Stimulated activated CD4-positive, alpha-beta T cell treated with anti-CD3 and anti-CD28 coated beads, Interleukin-12 subunit alpha, Interleukin-12 subunit beta, amount 100 ng/mL, for 24 hours (primary cell): ENCODE measurements at places on chromosomes 7 and 10.

- no peak for DNase-seq
Observed at GRCh38 chr7:28547115-28547514, 134.8 kb downstream of the CREB5 start.

DNA sequence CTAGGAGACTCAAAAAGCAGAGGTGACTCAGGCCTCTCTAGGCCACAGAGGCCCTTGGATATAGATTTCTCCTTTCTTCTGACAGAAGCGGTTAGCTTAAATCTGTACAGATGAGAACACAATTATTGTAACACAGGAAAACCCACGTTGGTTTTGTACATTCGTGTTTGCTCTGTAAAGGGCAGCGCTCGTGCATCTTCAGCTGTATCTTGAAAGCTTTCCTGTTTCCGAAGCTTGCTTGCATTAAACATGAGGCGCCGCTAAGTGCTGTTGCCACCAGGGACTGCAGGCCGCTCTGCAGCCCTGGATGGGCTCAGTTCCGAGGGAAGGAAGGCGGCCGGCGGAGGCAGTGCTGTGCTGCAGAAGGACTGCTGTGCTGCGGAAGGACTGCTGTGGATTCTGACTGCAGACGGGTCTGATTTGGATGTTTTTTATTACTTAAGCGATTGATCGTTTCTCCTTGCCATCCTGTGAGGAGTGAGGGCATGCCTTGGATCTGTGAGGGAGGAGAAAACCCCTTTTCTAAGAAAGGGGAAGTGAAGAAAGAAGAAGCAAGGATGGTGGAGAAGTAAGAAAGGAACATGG, 53.3 kb downstream of the FHIP2A start:
- no peak for DNase-seq

- DNase-seq = no peak
Observed at GRCh38 chr7:157018997-157019608, 8.6 kb upstream of the MNX1 start.

- no peak for DNase-seq
Observed at GRCh38 chr10:59560990-59561389, 148.7 kb downstream of the SLC16A9 start.

- DNase-seq = no peak
Observed at GRCh38 chr10:114708717-114709335, 50.8 kb upstream of the ABLIM1 start.

DNA sequence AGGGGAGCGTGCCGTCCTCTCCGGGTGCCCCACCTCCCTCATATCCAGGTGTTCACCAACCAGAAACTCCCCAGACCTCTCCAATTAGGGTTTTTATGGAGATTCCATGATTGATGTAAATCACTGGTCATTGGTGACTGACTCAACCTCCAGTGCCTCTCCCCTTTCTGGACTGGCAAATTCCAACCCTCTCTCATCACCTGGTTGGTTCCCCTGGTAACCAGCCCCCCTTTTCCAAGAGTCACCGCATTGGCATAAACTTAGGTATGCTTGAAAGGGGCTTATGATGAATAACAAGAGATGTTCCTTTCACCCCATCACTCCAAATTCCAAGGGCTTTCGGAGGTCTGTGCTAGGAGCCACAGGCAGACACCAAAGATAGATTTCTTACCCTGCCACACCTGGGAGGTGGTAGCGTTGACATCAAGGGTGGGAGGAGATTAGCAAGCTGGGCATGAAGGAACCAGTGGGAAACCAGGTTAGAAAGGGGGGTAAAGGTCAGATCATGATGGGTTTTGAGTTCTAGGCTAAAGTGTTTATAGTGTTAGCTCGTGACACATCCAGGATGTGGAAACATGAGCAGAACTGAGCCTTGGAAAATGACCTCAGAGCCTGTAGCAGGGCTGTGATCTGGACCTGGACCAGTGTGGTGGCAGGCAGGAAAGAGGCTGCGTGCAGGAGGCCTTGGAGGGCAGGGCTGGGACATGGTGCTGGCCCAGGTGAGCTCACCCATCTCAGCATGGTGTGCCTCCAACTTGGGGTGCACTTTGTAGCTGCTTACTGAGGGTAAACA, 45.1 kb downstream of the CAMK1D start:
- no peak for DNase-seq

- no peak for DNase-seq
Observed at GRCh38 chr7:151784853-151785680, 91.8 kb downstream of the PRKAG2 start.

GRCh38 chr10:110498087-110498981, 627 bp downstream of the DUSP5 start:
- DNase-seq = no peak

- DNase-seq = no peak
Observed at GRCh38 chr7:39615350-39615975, 7.9 kb upstream of the RALA start.

- DNase-seq = no peak
Observed at GRCh38 chr7:151115121-151115835, 29.0 kb downstream of the AGAP3 start.

DNA sequence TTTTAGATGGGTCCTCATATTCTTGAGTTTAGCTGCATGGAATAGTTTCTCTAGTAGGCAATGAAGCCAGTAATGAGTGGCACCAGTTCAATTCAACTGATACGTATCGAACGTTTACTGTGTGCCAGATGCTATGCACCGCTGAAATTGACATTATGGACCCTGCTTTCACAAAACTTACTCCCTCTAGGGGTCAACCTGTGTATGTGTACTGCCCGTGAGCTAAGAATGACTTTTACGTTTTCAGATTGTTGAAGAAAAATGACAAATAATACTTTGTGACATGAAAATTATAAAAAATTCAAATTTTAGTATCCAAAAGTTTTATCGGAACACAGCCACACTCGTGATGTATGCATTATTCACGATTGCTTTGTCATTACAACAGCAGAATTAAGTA, 95.5 kb downstream of the ZMYND11 start:
- DNase-seq = no peak

GRCh38 chr10:73889014-73889413, 14.7 kb upstream of the CAMK2G start:
- no peak for DNase-seq

DNA sequence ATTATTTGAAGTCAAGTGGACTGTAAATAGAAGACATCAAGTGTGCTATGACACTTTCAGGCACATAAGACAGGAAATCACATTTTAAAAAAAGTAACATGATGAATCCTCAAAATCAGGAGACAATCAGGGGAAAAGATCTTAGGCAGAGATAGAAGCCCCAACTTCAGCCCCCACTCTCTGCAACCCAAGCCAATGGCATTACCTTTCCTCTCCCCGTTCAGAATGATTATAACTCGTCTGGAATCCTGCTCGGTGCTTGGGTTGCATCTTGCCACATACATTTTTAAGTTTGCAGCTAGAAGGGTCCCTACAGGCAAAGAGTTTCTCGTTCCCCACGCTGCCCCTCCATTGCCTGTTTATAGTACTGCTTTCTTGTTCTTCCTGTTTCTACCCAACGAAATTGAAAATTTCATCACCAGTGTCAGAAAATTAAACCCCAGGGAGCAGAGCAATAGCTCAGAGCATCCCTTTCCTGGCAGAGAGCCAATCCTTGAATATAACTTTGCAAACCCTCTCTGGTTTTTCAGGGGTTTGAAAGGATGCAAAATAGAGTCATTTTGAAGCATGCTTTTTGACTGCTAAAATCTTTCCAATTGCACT, 260.5 kb upstream of the AOAH start:
- no peak for DNase-seq

- DNase-seq = no peak
Observed at GRCh38 chr10:4390219-4390618, 435.8 kb upstream of the AKR1E2 start.

- no peak for DNase-seq
Observed at GRCh38 chr10:110773693-110774068, 98.0 kb upstream of the PDCD4 start.

DNA sequence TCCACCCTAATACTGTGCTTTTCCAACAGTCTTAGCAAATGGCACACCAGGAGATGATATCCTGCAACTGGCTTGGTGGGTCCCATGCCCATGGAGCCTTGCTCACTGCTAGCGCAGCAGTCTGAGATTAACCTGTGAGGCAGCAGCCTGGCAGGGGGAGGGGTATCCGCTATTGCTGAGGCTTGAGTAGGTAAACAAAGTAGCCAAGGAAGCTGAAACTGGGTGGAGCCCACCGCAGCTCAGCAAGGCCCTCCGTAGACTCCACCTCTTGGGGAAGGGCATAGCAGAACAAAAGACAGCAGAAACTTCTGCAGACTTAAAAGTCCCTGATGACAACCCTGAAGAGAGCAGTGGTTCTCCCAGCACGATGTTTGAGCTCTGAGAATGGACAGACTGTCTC, 399.0 kb downstream of the CCSER2 start:
- no peak for DNase-seq

GRCh38 chr10:93068411-93069244, 5.1 kb upstream of the CYP26A1 start:
- DNase-seq = no peak

GRCh38 chr10:111113961-111114757, 37.3 kb downstream of the ADRA2A start:
- no peak for DNase-seq

DNA sequence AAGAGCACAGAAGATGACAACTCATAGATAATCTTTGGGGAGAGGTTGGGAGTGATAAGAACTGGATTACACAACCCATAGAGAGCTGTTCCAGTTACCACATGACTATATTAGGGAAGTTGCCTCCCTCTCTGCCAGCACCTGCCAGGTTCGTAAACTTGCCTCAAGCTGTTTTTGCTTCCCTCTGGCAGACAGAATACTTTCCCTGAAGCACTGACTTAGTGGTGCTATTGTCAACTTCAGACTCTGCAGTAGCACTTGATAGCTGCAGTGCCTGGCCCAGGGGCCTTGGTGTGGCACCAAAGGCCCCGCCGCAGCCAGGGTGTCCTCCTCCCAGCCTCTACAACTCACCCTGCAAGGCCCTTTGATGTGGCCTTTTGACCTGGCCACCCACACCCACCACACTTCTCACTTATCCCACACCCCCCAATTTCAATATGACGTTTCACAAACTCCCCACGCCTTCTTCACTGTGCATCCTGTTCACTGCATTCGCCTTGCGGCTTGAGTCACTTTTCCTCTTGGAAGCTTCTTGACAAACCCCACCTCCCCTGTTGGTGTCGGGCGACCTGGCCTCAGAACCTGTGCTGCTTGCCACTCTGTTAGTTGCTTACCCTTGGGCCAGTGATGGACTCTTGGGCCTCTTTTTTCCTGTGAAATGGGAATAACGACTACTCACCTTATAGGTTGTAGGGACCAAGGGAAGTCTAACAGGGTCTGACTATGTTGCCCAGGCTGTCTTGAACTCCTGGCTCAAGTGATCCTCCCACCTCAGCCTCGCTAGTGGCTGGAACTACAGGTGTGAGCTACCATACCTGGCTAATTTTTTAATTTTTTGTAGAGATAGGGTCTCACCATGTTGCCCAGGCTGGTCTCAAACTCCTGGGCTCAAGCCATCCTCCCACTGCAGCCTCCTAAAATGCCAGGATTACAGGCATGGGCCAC, 50.2 kb upstream of the PODXL start:
- no peak for DNase-seq

DNA sequence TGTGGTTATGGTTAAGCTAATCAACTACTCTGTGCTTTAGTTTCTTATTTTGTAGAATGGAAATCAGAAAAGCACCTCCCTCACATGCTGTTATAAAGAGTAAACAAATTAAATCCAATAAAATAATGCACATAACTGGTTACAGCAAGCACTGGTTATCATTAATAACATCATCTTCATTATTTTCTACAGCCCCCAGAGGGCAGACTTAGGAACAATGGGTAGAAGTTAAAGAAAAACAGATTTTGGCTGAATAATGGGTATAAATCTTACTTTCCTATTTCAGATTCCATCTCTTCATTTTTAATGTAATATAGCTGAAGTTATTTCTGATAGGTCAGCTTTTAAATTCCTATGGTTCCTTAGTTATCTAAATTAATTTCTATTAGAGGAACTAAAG, 126.5 kb downstream of the DOCK4 start:
- no peak for DNase-seq

DNA sequence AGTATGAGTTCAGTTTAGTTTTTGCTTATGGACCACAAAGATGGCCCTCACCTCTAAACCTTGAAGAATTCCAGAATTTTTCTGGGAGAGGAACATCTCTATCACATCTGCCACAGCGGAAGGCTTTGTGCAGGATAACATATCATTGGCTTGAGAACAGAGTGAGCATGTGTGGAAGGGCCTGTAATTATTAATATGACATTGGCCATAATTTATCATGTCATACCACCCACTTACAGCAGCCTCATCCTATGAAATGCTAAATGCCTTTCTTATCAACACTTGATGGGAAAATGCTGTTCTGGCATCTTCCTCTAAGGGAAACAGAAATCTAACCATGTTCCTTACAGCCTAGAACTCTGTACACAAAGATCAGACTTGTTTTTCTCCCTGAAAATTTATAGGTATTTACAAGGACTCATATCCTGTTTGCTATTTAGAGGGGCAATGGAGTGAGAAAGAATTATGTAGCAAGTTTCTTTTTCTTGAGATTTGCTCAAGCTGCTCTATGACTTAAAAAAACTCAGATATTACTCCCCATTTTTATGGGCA, 817.3 kb downstream of the LRMDA start:
- no peak for DNase-seq

- DNase-seq = no peak
Observed at GRCh38 chr10:130652544-130652943, 516.4 kb downstream of the GLRX3 start.

DNA sequence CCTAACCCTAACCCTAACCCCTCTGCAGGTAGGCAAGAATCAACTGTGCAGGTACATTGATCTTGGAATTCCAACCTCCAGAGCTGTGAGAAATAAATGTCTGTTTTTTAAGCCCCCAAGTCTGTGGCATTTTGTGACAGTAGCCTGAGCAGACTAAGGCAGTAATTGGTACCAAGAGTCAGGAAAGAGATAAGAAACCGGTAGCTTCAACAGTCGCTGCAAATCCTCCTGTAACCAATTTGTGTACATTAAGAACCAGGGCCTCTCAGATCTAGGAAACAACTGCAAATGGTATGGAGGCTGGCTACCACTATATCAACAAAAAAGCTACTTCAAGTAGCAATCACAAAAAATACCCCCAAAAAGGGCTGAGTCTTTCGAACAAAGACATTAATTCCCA, 67.3 kb downstream of the DOCK4 start:
- DNase-seq = no peak

- no peak for DNase-seq
Observed at GRCh38 chr7:144037414-144038035, 11.2 kb upstream of the OR2A5 start.

- no peak for DNase-seq
Observed at GRCh38 chr10:66259836-66260235, 666.0 kb upstream of the LRRTM3 start.

- no peak for DNase-seq
Observed at GRCh38 chr10:19499291-19499770, 316.9 kb upstream of the PLXDC2 start.
